Stimulated activated CD8-positive, alpha-beta memory T cell treated with anti-CD3 and anti-CD28 coated beads, Interleukin-12 subunit alpha, Interleukin-12 subunit beta, amount 100 ng/mL, for 1 hour (primary cell): ENCODE measurements at places on chromosomes 1 and 21.

DNA sequence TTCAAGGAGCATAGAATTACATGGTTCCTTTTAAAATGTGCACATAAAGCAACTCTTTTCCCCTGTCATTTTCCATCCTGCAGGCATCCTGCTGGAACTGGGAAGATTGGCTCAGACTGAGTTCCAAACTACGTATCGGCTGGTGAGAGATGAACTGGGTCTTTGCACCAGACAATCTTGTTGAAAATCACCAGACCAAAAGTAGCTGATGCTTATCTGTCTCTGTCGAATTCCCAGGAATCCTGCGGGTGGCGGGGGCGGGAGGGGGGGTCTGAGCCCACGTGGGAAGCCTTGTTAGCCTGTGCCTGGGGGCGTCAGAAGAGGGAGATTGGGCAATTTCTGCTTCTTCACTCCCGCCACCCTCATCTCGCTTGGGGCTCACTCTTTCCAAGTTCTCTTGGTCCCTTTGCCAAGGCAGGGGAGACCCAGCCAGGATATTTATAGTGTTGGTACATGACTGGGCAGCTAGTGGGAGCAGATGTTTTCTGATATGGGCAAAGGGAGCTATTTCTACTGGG lies 90.1 kb upstream of the SLC25A33 start:
- DNase-seq, result no peak

- DNase-seq, result no peak
These were observed 108.2 kb downstream of the LTN1 start for GRCh38 chr21:28884481-28884880.

DNA sequence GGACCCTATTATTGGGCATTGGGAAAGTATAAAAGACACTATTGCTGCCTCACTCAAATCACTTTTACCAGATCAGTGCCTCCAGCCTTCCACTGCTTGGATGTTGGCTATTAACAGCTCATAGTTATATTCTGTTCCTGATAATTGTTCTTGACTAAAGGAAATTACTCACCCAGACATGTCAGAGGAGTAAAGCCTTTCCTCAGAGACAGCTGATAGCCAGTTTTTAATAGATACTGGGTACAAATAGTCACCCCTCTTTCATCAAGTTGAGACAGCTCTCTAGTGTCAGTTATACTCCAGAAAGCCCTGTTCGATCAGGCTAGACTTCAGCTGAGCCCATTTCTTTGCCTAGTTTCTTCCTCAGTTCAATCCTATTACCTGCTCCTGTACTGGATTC lies 876.1 kb upstream of the B3GALT2 start:
- no peak for DNase-seq

DNA sequence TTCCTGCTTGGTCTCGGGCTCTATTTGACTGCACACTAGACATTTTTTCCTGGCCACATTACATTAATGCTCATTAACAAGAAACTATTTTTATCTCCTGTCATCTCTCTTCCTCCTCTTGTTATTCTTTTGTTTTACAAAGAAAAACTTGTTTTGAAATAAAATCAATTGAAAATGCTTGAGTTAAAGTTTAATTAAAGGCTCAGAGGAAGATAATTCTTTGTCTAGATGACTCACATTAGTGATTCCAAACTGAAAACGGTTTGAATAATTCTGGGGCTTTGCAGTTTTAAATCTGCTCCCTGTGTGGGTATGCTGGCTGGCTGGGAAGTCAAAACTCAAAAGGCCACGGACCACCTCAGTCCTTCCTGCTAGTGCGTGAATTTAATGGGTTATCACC lies 29.6 kb downstream of the RGS5 start:
- no peak for DNase-seq

DNA sequence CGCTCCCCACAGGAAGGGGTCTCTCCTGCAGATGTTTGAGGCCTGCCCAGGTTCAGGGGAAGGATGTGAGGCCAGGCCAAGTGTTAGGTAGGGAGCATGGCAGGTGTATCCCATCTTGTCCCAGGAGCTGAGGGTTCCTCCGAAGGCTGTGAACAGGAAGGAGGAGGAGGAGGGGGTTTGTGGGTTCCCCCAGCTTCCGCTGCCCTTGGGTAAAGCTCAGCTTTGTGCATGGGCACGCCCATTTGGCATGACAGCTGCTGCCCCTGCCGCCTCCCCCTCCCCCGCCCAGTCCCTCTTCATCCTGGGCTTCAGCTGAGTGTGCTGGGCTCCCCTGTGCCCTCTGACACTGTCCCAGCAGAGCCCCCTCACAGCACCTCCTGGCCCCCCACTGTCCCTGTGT lies 25.5 kb downstream of the TNFRSF8 start:
- DNase-seq, result no peak

- DNase-seq, result no peak
These were observed 8.6 kb downstream of the MORN1 start for GRCh38 chr1:2382621-2383361.

DNA sequence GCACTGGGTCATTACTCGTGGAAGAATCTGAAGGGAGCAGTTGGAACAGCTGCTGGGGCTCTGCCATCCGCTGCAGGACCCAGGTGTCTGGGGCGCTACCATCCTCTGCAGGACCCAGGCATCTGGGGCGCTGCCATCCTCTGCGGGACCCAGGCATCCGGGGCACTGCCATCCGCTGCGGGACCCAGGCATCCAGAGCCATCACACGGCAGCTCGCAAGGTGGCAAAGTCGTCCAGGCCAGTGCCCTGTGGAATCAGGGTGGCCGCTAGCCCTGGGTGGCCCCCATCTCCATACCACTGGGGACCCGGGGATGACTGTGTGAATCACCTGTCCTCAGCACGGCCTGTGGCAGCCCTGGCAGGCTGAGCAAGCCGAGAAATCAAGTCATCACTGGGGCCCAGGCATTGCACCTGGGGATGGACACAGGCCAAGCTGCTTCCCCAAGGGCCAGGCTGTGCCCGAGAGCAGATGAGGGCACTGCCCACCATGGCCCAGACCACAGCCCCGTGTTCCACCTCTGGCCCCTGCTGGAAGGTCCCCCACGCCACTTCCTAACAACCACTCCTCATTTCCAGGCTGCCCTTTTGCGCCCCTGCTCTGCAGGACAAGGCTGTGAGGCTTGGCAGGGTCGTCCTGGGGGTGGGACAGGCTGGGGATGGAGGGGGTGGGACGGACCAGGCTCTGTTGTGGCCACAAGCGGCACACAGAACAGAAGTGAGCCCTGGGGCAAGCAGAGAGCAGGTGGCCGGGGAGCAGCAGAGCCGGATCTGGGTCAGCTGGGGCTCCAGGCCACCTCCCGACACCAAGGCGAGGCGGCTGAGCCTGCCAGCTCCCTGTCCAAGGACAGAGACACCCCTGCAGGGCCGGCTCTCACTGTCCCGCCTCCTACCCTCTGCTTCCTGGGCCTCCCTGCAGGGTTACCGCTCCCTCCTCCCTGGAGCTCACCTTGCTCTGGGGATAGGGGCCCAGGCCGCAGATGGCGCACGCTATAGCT lies 12.7 kb downstream of the GABRD start:
- no peak for DNase-seq

DNA sequence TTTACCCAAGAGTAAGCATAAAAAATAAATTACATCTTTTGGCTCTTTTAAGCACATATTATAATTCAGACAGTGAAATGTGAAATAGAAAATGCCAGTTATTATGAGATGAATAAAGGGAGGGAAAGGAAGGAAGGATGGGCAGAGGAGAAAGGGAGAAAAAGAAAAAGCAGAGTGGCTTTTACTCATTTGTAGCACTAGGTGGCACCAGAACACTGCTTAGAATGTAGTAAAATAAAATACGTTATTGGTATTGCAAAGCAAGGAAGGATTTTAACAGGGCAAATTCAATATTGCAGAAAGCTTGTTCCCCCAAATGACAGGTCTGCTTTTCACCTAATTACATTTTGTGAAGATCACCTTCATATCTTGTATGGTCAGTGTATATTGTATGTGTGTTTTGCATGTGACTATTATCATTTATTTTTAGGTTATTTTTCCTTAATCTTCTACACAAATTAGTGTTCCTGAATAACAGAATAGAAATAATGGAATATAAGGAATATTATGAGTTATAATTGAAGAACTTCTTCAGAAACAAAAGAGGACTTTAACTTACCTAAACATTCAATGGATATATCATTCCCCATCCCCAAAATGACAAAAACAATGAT lies 9.1 kb upstream of the PCNX2 start:
- no peak for DNase-seq

DNA sequence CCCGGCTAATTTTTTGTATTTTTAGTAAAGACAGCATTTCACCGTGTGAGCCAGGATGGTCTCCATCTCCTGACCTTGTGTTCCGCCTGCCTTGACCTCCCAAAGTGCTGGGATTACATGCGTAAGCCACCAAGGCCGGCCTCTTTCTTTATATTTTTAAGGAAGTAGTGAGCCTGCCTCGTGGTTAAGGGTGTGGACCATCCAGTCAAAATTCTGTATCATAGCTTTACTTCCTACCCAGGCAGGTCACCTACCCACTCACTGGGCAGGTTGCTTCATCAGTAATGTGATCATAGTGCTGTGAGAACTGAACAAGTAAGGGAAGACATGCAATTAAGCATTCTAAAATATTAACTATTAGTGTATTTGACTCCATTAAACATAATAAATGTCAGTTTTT lies 8.1 kb upstream of the ACOT7 start:
- no peak for DNase-seq

DNA sequence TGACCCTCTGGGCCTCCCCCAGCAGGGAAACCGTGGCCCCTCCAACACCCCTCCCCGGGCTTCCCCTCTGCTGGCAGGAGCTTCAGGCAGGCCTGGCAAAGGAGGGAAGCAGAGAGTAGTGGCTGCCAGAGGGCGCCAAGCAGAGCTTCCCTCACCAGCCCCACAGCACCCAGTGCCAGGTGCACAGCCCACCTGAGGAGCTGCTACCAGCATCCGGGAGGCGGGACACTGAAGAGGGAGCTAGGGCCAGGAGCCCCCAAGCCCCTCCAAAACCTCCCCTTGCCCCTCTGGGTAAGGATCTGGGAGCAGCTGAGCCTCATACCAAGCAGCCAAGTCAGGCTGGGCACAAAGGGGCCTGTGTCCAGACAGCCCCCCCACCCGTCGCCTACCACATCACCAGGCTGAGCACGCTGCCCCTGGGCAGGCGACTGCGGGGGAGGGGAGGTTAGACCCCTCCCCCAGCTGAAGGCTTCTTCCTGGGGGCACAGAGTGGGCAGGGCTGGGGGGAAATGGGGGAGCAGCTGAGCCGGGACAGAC lies 19.6 kb downstream of the CCDC24 start:
- DNase-seq, result no peak

- no peak for DNase-seq
These were observed 177.7 kb downstream of the C1orf94 start for GRCh38 chr1:34354367-34354766.

DNA sequence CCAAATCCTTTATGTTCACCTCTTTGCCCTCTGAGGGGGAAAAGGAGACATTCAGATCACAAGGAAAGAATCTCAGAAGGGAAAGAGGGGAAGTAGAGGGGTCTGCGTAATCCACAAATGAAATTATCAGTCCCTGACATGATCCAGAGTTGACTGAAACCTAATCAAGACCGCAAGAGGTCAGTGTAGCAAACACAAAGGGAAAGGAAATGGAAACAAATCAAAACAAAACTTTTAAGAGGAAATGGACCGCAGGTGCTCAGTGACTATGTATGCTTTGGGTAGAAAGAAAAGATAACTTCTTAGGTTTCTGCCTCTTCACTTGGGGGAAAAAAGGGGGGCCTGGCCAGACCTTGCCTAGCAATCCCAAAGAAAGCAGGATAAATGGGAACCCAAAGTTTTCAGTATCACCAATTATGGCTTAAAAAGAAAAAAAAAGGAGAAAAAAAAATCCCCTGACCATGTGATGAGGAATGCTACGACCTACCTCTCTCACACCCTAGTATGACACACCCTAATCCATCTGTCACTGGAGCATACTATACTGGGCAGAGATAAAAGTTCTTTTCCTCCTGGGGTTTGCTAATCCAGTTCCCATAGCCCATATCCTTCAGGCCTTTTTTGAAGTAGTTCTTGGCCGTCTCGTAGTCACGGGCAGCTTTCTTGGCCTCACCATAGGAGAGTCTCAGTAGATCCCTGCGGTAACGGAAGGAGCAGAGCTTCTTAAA lies 16.9 kb downstream of the CHRNB2 start:
- DNase-seq, result no peak

GRCh38 chr21:42466700-42467099 lies 29.3 kb downstream of the RSPH1 start:
- DNase-seq, result no peak

DNA sequence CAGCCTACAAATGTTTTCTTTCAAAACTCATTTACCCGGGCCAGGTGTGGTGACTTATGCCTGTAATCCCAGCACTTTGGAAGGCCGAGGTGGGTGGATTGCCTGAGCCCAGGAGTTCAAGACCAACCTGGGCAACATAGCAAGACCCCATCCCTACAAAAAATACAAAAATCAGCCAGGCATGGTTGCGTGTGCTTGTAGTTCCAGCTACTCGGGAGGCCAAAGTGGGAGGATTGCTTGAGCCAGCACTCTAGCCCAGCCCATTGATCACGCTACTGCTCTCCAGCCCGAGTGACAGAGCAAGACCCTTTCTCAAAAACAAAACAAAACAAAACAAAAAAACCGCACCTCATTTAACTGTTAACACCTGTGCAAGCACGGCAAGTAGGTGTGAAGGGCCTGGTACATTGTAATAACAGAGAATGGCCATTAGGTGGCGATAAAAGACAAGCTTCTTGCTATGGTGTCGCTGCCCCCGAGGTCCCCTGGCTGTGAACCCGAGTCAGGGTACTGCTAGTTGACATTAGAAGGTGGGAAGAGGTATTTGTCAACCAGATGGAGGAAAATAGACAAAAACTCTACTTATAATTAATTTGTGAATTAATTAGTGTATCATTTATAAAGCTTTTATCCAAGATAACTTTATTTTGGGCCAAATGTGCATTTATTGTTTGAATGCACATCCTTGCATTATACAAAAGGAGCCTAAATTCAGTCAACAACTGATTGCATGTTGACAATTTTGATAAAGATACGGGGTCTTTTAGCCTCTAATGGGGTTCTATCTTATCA lies 66.5 kb downstream of the SH3BGR start:
- DNase-seq, result no peak

- no peak for DNase-seq
These were observed 273.3 kb downstream of the TNR start for GRCh38 chr1:175470078-175470477.
